ENCODE measurements at places on chromosomes 12 and 14.

GRCh38 chr12:69502345-69503081, 32.3 kb downstream of the FRS2 start:
- DNase-seq: no peak

DNA sequence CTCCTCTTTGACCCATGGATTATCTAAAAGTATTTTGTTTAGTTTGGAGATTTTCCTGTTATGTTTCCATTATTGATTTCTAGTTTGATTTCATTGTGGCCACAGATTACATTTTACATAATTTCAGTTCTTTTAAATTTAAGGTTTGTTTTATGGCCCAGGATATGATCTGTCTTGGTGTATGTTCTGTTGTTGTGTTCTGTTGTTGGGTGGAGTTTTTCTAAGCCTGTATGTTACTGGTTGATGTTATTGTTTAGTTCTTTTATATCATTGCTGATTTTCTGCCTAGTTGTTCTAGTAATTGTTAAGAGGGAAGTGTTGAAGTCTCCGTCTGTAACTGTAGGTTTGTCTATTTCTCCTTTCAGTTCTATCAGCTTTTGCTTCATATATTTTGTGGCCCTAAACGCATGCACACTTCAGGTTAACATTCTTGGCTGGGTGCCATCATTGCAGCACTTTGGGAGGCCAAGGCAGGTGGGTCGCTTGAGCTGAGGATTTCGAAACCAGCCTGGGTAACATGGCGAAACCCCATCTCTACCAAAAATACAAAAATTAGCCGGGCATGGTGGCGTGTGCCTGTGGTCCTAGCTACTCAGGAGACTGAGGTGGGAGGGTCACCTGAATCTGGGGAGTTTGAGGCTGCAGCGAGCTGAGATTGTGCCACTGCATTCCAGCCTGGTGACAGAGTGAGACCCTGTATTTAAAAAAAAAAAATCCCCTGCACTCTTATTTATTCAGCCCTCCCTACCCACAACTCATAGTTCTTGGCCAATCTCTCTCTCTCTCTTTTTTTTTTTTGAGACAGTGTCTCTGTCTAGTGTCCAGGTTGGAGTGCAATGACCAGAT, 28.1 kb upstream of the CFL2 start:
- no peak for DNase-seq

DNA sequence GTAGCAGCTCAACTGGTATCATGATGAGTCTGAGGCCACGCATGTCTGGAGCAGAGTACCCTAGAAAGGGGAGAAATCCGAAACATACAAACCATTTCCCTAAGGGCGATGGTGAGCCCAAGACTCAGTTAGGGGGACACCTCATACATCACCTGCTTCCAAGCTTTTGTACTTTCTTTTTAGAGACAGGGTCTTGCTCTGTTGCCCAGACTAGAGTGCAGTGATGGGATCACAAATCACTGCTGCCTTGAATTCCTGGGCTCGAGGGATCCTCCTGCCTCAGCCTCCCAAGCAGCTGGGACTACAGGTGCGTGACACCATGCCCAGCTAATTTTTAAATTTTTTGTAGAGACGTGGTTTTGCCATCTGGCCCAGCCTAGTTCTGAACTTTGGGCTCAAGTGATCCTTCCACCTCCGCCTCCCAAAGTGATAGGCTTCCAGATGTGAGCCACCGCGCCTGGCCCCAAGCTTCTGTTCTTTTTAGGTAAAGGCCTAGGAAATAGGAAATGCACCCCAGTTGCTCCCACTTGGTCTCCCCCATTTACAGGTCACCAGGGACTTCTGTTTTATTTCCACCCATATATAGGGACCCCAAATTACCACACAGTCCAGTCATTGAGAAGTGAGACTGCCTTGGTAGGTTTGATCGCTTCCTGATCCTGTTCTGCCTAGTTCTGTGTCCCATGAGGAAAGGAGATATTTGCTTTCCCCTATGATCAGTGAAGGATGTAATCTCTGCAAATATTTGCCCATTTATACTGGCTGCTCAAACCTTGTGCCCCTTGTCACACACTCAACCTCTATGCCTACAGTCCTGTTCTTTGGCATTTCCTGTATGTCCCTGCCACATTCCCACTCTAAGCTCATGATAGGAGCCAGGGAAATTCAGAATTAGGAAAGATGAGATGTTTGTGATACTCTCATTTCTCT, at the start of gene APOF:
APOF (minus strand) TSS at position 728 of the 930 bp plus-strand sequence; CDS start at position 616, 112 bp downstream.
- DNase-seq: no peak

GRCh38 chr12:20656600-20656999, 38.5 kb upstream of the SLCO1C1 start:
- no peak for DNase-seq

DNA sequence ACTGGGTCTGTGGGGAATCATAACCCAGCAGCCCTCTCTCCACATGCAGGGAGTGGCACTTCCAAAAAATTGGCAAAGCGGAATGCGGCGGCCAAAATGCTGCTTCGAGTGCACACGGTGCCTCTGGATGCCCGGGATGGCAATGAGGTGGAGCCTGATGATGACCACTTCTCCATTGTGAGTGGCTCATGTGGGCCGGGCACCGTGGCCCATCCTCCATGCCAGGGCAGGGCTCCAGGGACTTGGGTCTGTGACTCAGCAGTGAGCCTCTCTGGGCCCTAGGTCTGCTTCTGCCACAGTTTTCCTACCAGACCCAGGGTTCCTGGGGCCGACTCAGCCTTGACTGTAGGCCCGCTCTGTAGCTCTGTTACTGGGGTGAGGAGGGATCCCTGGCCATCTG, 2.2 kb downstream of the NPFF start:
- DNase-seq: no peak

DNA sequence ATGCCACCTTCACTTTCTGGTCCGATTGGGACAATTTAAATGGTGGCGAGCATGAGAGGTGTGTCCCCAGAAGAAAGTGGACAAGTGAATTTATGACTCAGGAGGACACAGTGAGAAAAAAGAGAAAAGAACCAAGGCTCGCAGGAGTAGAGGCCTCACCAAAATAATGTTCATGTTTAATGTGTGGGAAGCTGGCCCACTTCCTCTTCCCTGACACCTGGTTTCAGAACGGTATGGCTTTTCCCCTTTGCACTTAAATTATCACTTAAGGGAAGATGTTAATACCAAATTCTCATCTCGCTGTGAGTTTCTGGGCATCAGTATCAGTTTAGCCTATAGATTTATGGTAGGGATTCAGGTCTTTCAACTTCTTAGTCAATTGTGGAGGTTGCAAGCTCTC, 226.4 kb downstream of the GLT1D1 start:
- DNase-seq: no peak

GRCh38 chr12:11656550-11656949, 7.1 kb downstream of the ETV6 start:
- DNase-seq: no peak

DNA sequence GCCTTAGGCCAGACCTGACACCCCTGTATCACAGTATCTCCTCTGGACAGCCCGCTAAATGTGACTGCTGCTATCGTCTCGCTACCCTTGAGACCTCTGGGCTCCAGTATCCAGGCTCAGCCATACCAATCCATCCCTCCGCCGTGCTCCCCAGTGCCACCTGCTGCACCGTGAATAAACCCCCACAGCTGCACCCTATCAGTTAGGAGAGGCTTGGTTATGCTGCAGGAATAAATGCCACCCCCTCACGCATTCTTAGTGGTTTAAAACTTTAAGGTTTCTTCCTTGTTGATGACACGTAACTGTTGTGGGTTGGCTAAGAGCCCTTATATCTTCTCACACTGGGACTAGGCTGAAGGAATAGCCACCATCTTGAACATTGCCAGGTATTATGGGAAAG, 12.1 kb downstream of the CCDC63 start:
- no peak for DNase-seq

DNA sequence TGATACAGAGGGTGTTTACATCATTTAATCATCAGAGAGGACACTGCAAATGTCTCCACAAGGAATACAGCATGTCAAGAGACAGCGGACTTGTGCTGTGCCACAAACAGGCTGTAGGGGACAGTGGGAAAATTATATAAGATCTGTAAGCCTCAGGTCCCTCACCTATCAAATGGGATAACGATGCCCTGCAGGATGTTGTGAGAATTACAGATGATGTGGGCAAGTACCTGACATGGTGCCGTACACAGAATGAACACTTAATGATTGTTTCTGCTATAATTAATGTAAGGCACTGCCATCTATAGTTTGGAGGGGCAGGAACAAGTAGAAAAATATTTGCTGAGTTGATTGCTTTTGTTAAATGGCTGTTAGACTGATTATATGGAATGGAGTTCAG, 81.9 kb upstream of the GTF2A1 start:
- DNase-seq: no peak

DNA sequence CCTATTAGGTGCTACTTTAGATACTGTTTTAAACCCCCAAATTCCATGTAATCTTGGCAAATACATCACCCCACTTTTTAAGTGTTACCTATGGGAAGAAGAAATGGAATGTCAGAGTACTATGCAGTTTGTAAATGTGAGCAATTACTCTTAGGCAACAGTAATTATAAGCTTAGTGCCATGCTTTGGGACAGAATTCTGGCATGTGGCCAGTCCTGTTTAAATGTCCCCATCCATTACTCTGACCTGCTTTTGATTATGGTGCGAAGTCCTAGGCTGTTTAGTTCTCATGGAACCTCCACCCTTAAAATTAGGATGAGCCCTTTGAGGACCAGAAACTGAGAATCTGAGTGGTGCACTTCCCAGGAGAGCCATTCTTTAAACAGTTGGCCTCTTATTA, 321.4 kb upstream of the RGS6 start:
- no peak for DNase-seq

- no peak for DNase-seq
Observed at GRCh38 chr14:33598582-33598981, 352.3 kb downstream of the EGLN3 start.

DNA sequence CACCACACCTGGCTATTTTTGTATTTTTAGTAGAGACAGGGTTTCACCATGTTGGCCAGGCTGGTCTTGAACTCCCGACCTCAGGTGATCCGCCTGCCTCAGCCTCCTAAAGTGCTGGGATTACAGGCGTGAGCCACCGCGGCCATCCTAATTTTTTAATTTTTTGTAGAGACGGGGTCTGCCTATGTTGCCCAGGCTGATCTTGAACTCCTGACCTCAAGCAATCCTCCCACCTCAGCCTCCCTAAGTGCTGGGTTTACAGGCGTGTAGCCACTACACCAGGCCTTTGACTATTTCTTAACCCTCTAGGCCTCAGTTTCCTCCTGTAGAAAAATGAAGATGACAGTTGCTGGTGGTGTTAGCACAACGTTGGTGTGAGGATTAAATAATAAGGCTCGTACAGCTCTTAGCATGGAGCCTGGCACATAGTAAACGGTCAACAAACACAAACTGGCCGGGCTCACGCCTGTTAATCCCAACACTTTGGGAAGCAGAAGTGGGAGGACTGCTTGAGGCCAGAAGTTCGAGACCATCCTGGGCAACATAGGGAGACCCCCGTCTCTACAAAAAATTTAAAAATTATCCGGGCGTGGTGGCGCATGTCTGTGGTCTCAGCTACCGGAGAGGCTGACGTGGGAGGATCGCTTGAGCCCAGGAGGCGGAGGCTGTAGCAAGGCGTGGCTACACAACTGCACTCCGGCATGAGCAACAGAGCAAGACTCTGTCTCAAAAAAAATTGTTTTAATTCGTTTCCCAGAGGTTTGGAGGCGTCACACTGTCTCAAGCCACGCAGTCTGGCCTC, 979 bp downstream of the DDX54 start:
- DNase-seq: no peak

DNA sequence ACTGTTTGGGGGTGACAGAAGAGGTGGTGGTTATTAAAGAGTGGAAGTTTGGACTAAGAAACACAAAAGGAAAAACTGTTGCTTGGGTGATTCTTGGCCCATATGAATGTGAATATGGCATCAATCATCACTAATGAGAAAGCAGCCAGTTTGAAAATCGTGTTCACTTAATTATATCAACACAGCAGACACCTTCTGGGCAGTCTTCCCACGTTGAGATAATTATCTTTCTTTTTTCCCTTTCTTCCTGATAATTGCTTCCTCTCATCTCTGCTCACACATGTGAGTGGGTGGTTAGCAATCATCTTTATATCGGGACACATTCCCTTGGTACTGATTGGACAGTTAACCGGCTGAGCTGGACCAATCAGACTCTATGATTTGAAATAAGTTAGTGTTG, 539.7 kb downstream of the AACS start:
- DNase-seq: no peak

- no peak for DNase-seq
Observed at GRCh38 chr14:61749264-61749663, 13.0 kb upstream of the SNAPC1 start.

- DNase-seq: no peak
Observed at GRCh38 chr12:127038761-127039160, 1228.2 kb upstream of the TMEM132C start.

DNA sequence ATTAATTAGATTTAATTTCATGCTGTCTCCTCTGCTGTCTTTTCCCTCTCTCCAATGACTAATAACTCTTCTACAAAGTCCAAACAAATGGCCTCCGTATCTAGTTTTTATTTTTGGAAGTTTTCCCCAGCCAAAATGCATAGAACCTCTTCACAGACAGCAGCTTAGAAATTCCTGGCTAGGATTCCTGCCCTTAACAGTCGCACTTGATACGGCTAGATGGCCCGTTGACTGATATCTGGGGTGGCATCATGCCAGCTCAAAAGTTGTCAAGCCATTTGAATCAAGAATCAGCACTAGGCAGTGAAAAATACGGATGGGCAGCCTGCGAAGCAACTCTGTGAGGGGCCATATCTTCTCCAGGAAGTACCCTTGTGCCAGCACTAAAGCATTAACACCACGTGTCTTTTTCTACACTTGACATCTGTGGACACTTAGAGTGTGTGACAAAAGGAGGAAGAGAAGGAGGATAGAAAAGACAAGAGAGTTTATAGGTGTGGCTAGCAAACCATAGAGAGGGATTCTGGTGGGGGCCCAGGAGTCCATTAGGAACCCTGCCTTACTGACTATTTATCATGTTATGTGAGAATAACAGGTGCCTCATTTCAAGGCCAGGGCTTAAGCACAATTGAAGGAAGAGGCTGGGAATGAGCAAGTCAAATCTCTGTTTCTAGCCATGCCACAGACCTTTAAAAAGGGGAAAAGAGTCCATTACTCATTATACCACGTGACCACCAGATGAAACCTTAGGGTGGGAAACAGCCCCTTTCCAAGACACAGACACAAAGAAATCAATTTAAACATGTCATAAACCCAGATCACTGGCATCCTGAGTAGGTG, 39.2 kb upstream of the KRR1 start:
- DNase-seq: no peak

DNA sequence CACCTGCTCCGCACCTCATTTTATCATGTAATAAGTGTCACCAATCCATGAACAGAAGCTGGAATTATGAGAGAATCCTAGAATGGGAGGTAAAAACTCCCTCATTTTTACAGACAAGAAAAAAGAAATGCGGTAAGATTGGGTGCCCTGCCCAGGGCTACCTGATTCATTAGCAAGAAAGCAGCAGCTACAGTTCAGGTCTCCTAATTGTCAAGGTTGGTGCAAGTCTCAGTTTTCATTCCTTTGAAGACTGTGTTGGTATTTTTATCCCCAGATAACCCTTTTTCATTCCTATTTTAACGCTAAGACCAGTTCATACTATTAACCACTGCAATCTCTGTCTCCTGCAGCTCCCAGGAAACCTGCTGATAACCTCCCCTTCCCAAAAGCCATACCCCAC, 6.9 kb downstream of the DUSP6 start:
- DNase-seq: no peak

- no peak for DNase-seq
Observed at GRCh38 chr12:109287811-109288469, 21.1 kb downstream of the FOXN4 start.

GRCh38 chr14:30142216-30142615, 214.6 kb upstream of the PRKD1 start:
- no peak for DNase-seq

- no peak for DNase-seq
Observed at GRCh38 chr12:124510301-124510970, 57.0 kb downstream of the NCOR2 start.

GRCh38 chr12:2137711-2138110, 84.9 kb downstream of the CACNA1C start:
- no peak for DNase-seq
